ENCODE measurements at places on chromosomes 3 and 15. TPM values are rescaled to one million over a fixed set of nuclear protein-coding genes. Genes with fewer than 3 reads are reported as not detected.
A peak's percentile ranks its signal among the peaks of the same experiment; 100 is the strongest.

- peaks cover 5% of the 10 kb centered on the region for H3K4me1 ChIP-seq
- H3K36me3 ChIP-seq = no peaks in the 10 kb centered on the region
- no peak for DNase-seq
- H3K27ac ChIP-seq = no peak overlapping the region
- H3K27me3 ChIP-seq = no peaks in the 10 kb centered on the region
Measured at GRCh38 chr3:142817897-142818296, 71.0 kb downstream of the PCOLCE2 start.

DNA sequence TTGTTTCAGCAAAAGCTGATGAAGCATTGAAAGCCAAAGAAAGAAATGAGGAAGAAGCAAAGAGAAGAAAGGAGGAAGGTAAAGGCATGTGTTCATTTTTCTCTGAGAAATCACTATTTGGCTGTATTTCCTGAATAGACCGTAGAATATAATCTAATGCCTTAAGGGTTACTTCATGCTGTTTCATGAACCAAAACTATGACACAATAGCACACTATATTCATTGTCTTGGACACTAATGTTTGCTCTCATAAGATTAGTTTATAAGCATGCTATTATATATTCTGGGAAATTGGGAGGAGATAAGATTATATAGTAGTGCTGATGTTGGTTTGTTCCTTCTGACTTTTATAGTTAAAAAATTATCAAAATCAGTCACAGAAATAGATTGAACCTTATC is 110.1 kb upstream of the MLF1 start:
- H3K36me3 ChIP-seq = no peaks in the 10 kb centered on the region
- H3K27ac ChIP-seq = no peak overlapping the region

Gene KBTBD13
- total RNA-seq = not detected

Gene STRIT1
- not detected for total RNA-seq

DNA sequence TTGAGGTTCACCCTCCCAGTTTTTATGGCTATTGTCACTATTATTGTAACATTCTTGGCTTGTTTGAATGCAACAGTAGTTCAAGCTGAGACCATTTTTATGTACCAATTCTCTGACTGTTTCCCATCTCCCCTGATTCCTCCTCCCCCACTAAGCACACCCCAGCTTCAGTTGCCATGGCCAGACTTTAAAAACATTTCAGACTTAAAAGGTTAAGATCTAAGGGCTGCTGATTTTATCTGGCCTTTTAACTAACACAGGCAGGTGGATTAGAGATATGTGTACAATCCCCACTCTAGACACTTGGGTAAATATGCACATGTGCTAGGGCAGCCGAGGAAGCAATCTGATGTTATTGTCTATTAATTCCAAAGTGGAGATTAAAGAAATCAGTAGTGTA is 386.3 kb upstream of the NR2F2 start:
- no peak overlapping the region for H3K4me3 ChIP-seq
- no peak for DNase-seq
- no peaks in the 10 kb centered on the region for H3K27me3 ChIP-seq
- no peaks in the 10 kb centered on the region for H3K36me3 ChIP-seq
- no peak overlapping the region for H3K27ac ChIP-seq

DNA sequence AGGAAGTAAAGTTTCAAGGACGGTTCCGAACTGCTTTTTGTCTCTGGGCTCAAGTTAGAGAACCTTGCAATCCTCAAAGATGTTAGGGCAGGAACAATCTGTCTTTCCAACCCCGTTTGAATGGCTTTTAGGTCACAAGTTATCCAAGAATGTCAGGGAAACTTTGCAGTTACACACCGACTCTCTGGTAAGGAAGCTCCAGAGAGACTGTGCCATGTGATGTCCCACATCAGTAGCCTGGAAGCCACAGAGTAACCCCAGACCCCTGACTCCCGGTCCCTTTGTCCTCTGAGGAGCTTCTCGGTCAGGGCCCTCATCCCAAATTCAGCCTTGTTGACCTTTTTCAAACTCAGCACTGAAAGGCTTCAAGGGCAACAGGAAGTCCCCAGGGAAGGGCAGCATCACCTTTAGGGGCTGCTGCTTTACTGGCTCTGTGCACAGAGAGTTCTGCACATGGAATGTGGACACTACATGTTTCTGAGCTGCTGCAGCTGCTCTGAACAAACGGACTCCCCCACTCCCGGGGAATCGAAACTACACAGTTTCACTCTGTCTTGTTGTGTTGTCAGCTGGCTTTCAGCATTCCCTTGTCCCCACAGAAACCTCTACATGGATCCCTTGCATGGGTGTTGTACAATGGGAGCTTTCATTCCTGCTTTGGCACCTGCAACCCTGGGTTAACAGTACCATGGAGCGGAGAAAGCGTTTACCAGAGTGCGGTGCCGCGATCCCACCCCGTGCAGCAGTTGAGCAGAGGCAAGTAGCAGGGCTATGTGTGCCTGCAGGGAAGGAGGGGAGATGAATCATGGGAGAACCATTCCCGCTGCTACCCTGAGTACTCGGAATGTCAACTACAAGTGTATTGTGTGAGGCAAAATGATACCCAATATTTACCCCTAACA is 408.2 kb upstream of the THBS1 start:
- H3K36me3 ChIP-seq = no peaks in the 10 kb centered on the region
- peak overlapping the region; percentile 78 for H3K27ac ChIP-seq
- no peak for DNase-seq
- H3K27me3 ChIP-seq = no peaks in the 10 kb centered on the region
- peaks cover 25% of the 10 kb centered on the region for H3K4me1 ChIP-seq

Gene HYAL2
- total RNA-seq = 101 TPM

GRCh38 chr3:127457094-127457475 is 133.4 kb downstream of the TPRA1 start:
- H3K4me1 ChIP-seq = peaks cover 18% of the 10 kb centered on the region
- no peak overlapping the region for H3K27ac ChIP-seq
- H3K27me3 ChIP-seq = peaks cover 49% of the 10 kb centered on the region
- DNase-seq = no peak

Gene TMC3
- 0.52 TPM for total RNA-seq

Gene GASK1A
- total RNA-seq = 18.7 TPM

Gene GATA2
- 16.9 TPM for total RNA-seq

DNA sequence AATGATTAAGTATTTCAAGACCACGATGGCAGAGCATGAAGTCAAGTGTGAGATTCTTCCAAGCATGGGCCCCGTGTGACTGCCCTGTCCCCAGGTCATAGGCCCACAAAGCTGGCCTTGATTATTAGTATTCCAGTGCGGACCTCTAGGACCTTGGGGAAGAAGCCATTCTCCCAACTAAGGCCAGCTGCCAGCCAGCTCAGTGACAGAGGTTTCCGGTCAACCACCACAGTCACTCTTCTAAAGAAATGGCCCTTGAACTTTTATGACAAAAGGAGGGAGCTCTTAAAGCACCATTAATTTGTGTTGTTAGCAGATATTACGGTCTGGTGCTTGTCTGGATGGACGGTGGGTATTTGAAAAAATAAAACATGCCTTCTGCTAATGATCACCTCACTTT is 28.0 kb downstream of the FAM3D start:
- no peak overlapping the region for H3K27ac ChIP-seq
- no peak overlapping the region for H3K4me3 ChIP-seq
- no peaks in the 10 kb centered on the region for H3K36me3 ChIP-seq
- H3K4me1 ChIP-seq = no peaks in the 10 kb centered on the region
- peaks cover 3% of the 10 kb centered on the region for H3K27me3 ChIP-seq

GRCh38 chr3:45954306-45954705 is 11.0 kb downstream of the CXCR6 start:
- DNase-seq = no peak
- no peaks in the 10 kb centered on the region for H3K27me3 ChIP-seq
- H3K4me3 ChIP-seq = no peak overlapping the region
- no peaks in the 10 kb centered on the region for H3K4me1 ChIP-seq

DNA sequence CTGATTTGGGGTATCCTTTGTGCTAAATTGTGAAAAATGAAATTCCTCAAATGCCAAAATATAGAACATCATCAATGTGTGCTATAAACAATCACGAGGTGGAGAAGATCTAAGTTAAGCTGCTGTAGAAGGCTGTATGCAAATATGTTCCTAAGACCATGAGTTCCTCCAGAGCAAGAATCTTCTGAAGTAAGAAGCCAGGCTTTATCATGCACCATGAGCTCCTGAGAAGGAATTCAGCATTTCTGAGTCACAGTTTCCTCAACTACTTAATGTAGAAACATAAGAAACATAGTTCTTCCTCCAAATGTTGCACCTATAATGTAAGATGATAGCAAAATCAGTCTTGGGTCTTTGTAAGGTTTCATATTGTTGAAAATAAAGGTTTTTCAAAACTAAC is 241.7 kb upstream of the MDFIC2 start:
- H3K4me3 ChIP-seq = no peak overlapping the region
- no peak for DNase-seq
- H3K4me1 ChIP-seq = no peaks in the 10 kb centered on the region
- H3K36me3 ChIP-seq = no peaks in the 10 kb centered on the region
- H3K27me3 ChIP-seq = no peaks in the 10 kb centered on the region

DNA sequence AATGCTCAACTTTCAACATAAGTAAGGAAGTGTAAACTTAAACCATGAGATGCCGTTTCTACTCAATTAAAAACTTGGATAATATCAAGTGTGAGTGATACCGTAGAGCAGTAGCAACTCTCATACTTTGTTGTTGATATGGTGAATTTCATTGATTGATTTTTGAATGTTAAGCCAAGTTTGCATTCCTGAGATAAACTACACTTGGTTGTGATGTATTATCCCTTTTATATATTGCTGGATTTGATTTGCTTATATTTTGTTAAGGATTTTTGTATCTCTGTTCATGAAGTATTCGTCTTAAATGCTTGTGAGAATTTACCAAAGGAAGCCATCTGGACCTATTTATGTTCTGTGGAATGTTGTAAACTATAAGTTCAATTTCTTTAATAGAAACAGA is 21.7 kb downstream of the SLMAP start:
- DNase-seq = no peak
- no peaks in the 10 kb centered on the region for H3K27me3 ChIP-seq
- H3K27ac ChIP-seq = no peak overlapping the region
- no peak overlapping the region for H3K4me3 ChIP-seq

DNA sequence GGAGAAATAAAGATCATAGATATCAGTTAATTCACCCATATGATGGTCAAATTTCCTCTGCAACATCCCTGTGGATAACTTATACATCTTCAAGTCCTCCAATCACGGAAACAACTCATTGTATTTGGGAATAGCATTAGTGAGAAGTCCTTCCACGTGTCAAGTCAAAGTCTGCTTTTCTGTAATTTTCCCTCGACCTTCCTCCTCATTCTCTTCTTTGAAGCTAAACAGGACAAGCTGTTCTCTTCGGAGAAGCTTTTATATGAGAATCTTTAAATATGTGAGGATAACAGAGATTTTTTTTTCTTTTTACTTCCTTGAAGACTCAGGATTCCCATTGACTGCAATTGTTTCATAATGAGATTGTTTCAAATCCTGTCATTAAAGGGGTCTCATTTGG is 230.4 kb downstream of the ZPLD1 start:
- no peak overlapping the region for H3K27ac ChIP-seq
- H3K36me3 ChIP-seq = no peaks in the 10 kb centered on the region
- no peak for DNase-seq
- no peaks in the 10 kb centered on the region for H3K27me3 ChIP-seq
- H3K4me1 ChIP-seq = no peaks in the 10 kb centered on the region

Gene GAP43
- total RNA-seq = 0.42 TPM

DNA sequence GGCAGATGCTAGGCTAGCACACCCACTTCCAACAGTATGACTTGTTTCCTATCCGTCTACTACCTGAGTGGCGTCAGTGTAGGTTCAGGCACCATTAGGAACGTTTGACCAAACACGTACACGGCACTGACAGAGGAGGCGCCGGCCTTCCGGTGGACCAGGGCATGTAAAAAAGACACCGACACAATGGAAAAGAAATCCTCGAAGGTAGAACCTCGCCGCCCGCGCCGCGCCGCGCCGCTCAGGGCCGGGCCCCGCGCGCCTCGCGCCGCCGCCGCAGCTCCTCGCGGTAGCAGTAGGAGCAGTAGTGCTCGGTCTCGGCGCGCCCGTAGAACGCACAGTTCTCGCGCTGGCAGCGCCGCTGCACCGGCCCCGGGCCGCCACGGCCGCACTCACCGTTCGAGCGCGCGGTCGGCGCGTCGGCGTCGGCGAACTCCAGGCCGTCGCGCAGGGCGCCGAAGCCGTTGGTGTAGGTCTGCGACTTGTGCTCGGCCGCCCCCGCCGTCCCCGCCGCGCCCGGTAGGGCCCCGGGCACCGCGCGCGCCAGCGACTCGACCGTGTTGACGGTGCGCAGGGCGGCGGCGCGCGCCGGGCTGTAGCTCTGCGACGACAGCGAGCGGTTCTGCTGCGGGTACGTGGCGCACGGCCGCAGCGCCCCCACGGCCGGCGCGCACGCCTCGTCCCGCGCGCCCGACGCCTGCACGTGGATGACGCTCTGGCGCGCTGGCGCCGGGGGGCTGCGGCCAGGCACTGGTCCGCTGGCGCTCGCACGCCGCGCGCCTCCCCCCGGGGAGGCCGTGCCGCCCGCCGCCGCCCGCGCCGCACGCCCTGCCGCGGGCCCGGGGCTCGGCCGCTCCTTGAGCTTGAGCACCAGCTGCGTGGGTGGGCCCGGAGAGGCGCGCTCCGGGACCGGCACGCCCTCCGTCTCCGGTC is 156.7 kb downstream of the KLF13 start:
- H3K4me3 ChIP-seq = peak overlapping the region; percentile 48
- H3K36me3 ChIP-seq = no peaks in the 10 kb centered on the region
- no peaks in the 10 kb centered on the region for H3K27me3 ChIP-seq
- no peak overlapping the region for H3K27ac ChIP-seq
- no peak for DNase-seq
- peaks cover 15% of the 10 kb centered on the region for H3K4me1 ChIP-seq

GRCh38 chr3:195260280-195260905 is 10.6 kb downstream of the XXYLT1 start:
- peaks cover 6% of the 10 kb centered on the region for H3K36me3 ChIP-seq
- H3K4me1 ChIP-seq = peaks cover 37% of the 10 kb centered on the region
- peak; percentile 90 for DNase-seq
- H3K4me3 ChIP-seq = peak overlapping the region; percentile 91
- H3K27ac ChIP-seq = peak overlapping the region; percentile 91

Gene TMED3
- 17.9 TPM for total RNA-seq

DNA sequence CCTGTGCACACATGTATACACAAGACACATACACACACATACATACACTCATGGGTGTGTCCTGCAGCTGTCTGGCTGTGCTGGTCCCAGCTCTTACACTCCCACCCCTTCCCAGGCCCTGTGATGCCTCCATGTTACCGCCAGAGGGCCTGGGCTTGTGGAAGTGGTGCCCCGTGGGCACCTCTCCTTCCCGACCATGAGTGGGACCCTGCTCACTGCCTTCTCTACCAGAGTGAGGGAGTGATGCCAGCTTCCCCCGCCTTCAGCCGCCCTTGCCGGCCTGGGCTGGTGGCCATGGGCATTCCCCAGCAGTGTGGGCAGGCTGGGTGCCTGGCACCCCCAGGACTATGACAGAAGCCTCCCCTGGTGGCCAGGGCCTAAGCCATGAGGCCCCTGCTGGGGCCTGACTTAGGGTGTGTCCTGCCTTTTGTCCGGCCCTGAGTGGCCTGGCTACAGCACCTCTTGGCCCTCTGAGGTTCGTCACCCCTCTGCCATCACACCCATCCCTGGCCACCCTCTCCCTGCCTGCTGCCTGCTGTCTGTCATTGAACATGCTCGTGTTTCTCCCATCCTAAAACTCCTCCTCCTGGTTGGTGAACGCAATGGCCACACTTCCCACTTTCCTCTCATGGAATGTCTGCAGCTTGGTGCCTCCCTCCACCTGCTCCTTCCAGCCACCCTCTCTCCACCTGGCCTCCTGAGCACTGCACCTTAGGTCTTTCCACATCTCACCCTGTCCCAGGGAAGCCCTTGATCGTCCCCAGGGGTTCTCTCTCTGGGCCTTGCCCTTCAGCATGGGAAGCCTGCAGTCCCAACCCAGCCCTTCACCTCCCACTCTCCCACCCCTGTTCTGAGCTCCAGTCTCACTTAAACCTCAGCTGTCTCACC is 14.6 kb downstream of the HDAC11 start:
- peaks cover 18% of the 10 kb centered on the region for H3K4me1 ChIP-seq
- no peaks in the 10 kb centered on the region for H3K27me3 ChIP-seq
- peaks cover 19% of the 10 kb centered on the region for H3K36me3 ChIP-seq
- no peak for DNase-seq

Gene ZNF860
- 0.32 TPM for total RNA-seq
